NCI-H2029 treated with DMSO at 0.1 percent for 48 hours (cell line): ENCODE measurements at places on chromosomes 4 and X.

- DNase-seq, result no peak
These were observed 1105.9 kb downstream of the ARAP2 start for GRCh38 chr4:35138449-35138848.

- no peak for DNase-seq
These were observed 96.5 kb downstream of the NPNT start for GRCh38 chr4:105991726-105992125.

GRCh38 chr4:2058264-2059045 lies 672 bp upstream of the NAT8L start:
- no peak for DNase-seq

- DNase-seq, result no peak
These were observed 234.0 kb downstream of the OPHN1 start for GRCh38 chrX:68199062-68199848.

GRCh38 chr4:100721077-100721476 lies 203.3 kb upstream of the EMCN start:
- DNase-seq, result no peak

DNA sequence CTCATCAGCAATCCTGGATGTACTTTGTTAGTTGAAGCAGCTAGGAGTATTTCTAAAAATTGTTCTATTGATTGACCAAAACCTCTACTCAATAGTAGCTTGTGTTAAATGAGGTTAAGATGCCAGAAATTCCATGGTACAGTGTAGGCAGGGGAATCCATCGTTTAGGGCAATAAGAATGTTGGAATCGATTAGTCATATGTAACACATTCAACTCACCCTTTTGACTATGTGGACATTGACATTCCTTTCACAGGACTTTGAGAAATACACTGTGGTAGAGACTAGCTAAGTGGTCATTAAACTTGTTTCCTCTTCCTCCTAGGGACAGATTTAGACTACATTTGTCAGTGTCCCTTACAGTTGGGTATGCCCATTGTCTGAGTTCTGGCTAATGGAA lies 40.2 kb downstream of the KDM5C start:
- DNase-seq, result no peak

GRCh38 chrX:67587946-67588624 lies 44.3 kb downstream of the AR start:
- DNase-seq, result no peak

GRCh38 chr4:8729408-8730149 lies 137.0 kb downstream of the CPZ start:
- DNase-seq, result no peak

GRCh38 chrX:20412871-20413486 lies 146.3 kb upstream of the RPS6KA3 start:
- DNase-seq, result no peak

- DNase-seq, result no peak
These were observed 55.9 kb upstream of the ANTXR2 start for GRCh38 chr4:80128941-80129340.
